Stomach (tissue), 19 donors: ENCODE measurements at places on chromosomes 11 and 22. TPM values are rescaled to one million over a fixed set of nuclear protein-coding genes. Genes with fewer than 3 reads are reported as not detected.

DNA sequence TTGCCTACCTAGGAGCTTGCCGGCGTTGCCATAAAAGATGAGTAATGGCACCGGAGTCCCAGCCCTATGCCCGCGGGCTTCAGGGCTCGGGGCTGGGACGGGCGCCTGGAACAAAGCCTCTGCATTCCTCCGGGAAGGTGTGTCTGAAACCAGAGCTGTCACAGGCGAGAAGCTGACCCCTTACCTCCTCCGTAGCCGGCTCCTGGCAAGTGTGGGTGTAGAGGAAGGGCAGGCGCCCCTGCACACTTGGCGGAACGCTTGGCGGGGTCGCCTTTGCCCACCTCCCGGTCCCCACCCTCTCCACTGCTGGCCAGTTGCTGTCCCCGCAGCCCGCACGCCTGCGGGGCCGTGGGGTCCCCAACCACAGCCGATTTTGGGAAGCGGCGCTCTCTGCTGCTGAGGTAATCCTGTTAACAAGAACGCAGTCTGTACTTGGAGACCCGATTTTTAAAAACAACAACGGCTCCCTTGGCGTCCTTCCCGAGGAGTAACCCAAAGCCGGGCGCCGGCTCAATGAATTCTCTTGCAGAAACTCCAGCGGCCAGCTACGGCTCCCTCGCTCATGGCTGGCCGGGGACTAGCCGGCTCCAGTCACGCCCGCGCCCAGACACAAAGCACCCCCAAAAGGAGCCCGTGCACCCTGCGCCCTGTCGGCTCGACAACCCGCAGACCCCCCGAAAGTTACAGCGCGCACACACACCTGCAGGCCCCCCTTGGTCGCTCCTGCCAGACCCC, 89.2 kb downstream of the PLEKHA7 start:
- H3K36me3 ChIP-seq, result no peaks in the 10 kb centered on the region
- peaks cover 14% of the 10 kb centered on the region for H3K27me3 ChIP-seq
- peak overlapping the region; percentile 47 for H3K4me3 ChIP-seq

GRCh38 chr11:112610996-112611750, 350.0 kb upstream of the NCAM1 start:
- H3K4me1 ChIP-seq, result peaks cover 22% of the 10 kb centered on the region
- H3K27ac ChIP-seq, result no peak overlapping the region
- no peak for DNase-seq
- H3K36me3 ChIP-seq, result no peaks in the 10 kb centered on the region
- H3K4me3 ChIP-seq, result no peak overlapping the region

- H3K36me3 ChIP-seq, result no peaks in the 10 kb centered on the region
- H3K27ac ChIP-seq, result no peak overlapping the region
- no peaks in the 10 kb centered on the region for H3K27me3 ChIP-seq
- no peak overlapping the region for H3K4me3 ChIP-seq
- H3K4me1 ChIP-seq, result peaks cover 44% of the 10 kb centered on the region
- peak; percentile 20 for DNase-seq
These were observed 4.4 kb downstream of the TSG101 start for GRCh38 chr11:18522388-18522787.

DNA sequence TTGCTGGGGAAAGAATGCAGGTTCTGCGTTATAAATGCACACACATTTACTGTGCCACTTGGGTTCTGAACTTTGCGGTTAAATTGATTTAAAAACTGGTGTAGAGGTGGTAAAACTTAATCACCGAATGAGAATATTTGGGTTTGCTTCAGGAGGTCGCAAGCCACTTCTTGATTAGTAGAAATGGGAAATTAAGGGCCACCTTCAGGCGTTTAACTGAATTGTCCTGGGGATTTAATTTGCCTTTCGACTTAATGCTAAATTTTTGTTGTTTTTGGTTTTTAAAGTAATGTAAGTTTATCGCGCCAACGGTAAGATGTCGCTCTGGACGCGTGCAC, 459 bp upstream of the NCR3LG1 start:
- H3K4me1 ChIP-seq, result peaks cover 26% of the 10 kb centered on the region
- no peak for DNase-seq
- peak overlapping the region; percentile 72 for H3K4me3 ChIP-seq
- H3K27ac ChIP-seq, result peak overlapping the region; percentile 48

DNA sequence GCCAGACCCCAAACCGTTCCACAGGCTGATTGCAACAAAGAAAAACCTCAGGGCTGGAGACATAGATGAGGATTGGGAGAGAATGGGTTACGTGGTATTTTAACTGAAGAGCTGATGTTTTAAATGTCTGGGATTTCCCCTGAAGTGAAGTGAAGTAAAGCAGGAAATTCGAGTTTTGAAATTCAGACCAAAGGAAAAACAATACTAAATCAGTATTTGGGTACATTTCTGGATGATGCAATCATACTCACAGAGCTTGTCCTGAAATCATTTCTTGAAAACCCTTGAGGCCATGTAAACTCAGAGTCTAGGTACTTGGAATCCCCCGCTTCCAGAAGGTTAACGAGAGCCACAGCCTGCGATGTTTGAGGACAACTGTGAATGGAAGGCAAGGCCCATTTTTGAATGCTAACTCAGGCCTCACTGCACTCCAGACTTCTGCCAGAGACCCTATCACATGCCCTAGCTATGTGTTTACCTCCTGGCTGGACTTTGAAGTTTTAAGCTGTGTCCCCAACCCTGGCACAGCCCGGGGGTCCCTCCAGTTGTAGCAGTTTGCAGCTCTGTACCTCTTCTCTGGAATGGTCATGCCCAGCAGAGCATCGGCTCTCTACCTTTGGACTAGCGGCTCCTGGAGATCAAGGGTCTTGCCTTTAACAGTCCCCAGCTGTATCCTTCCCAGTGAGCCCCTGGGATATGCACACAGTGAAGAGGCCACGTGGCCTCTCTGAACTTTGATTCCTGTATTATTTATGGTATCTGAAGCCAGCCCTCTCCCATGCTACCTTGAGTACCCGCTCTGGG, 5.4 kb upstream of the FTH1 start:
- peaks cover 97% of the 10 kb centered on the region for H3K4me1 ChIP-seq
- peak overlapping the region; percentile 100 for H3K27ac ChIP-seq
- no peaks in the 10 kb centered on the region for H3K27me3 ChIP-seq
- H3K36me3 ChIP-seq, result no peaks in the 10 kb centered on the region

GRCh38 chr11:114348200-114349191, 51.8 kb downstream of the C11orf71 start:
- H3K4me1 ChIP-seq, result no peaks in the 10 kb centered on the region
- no peak overlapping the region for H3K27ac ChIP-seq
- H3K4me3 ChIP-seq, result no peak overlapping the region
- DNase-seq, result peak; percentile 47

- peaks cover 15% of the 10 kb centered on the region for H3K4me1 ChIP-seq
- no peak for DNase-seq
- no peaks in the 10 kb centered on the region for H3K27me3 ChIP-seq
- H3K36me3 ChIP-seq, result no peaks in the 10 kb centered on the region
- no peak overlapping the region for H3K27ac ChIP-seq
These were observed 80.6 kb downstream of the ABTB2 start for GRCh38 chr11:34277171-34277570.

- no peaks in the 10 kb centered on the region for H3K27me3 ChIP-seq
- no peak overlapping the region for H3K4me3 ChIP-seq
- no peak for DNase-seq
- peaks cover 15% of the 10 kb centered on the region for H3K4me1 ChIP-seq
These were observed 1.7 kb upstream of the LDHA start for GRCh38 chr11:18392434-18393321.

- H3K27me3 ChIP-seq, result no peaks in the 10 kb centered on the region
- H3K36me3 ChIP-seq, result no peaks in the 10 kb centered on the region
- no peak overlapping the region for H3K4me3 ChIP-seq
- peaks cover 21% of the 10 kb centered on the region for H3K4me1 ChIP-seq
These were observed 67.3 kb upstream of the EED start for GRCh38 chr11:86177302-86177701.

- no peaks in the 10 kb centered on the region for H3K27me3 ChIP-seq
- peaks cover 43% of the 10 kb centered on the region for H3K4me1 ChIP-seq
- peak overlapping the region; percentile 99 for H3K4me3 ChIP-seq
- DNase-seq, result no peak
These were observed 695 bp downstream of the RCE1 start for GRCh38 chr11:66843776-66844495.

DNA sequence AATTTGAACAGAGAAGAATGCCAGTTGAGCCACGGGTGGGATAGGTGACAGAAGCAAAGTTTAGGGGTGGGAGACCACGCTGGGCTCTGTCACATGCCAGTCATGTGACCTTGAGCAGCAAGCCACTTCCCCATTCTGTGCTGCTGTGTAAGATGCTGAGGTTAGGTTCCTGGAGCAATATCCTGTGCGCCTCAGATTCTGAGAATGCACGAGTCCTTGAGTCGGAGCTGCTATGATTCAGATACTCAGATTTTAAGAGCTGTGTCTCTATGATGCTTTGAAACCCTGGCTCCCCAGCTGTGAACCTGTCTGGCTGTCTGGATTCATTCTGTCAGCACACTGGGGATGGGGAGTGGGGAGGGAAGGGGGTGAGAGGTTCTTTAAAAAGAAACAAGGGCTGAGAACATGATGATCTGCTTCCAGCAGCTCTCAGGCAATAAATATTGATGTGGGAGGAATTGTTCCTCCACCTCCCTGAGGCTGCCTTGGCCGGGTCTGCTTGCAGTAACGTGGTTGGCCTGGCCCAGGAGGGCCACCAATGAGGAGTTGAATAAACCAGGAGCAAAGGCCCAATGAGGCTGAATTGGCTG, 24.0 kb downstream of the SLCO2B1 start:
- H3K4me3 ChIP-seq, result no peak overlapping the region
- H3K27ac ChIP-seq, result no peak overlapping the region
- no peaks in the 10 kb centered on the region for H3K27me3 ChIP-seq

DNA sequence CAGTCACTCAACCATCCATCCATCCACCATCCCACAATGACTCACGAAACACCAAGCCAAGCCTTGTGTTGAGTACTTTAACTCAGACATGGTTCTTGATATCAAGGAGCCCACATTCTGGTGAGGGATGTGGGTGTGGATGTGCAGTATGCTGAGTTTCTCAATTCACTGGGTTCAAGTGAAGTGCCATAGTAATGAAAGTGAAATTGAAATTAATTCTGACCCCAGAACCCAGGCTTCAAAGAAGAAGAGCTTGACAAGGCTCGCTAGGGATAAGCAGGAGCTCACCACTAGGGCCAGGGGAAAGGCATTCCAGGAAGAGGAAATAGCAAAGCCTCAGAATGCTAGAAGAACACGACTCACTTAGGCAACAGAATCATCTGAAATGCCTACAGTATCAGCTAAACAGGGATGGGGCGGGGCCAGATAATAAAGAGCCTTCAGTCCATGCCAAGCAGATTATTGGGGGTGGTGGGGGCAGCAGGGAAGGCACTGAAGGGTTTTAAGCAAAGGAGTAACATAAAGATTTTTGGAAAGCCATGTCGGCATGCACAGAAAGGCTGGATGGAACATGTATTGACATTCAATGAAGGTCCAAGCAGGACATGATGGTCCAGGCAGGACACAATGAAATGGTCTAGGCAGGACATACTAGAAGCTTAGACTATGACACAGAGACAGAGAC, 37.2 kb downstream of the RTL6 start:
- DNase-seq, result no peak
- no peaks in the 10 kb centered on the region for H3K27me3 ChIP-seq
- H3K4me1 ChIP-seq, result no peaks in the 10 kb centered on the region
- H3K4me3 ChIP-seq, result no peak overlapping the region

- H3K4me1 ChIP-seq, result no peaks in the 10 kb centered on the region
- H3K36me3 ChIP-seq, result no peaks in the 10 kb centered on the region
- H3K4me3 ChIP-seq, result no peak overlapping the region
- no peak overlapping the region for H3K27ac ChIP-seq
- no peak for DNase-seq
These were observed 19.2 kb downstream of the GLYAT start for GRCh38 chr11:58712531-58712930.

GRCh38 chr11:76787911-76788596, 4.9 kb downstream of the TSKU start:
- no peak for DNase-seq
- peaks cover 78% of the 10 kb centered on the region for H3K4me1 ChIP-seq
- H3K27me3 ChIP-seq, result no peaks in the 10 kb centered on the region

DNA sequence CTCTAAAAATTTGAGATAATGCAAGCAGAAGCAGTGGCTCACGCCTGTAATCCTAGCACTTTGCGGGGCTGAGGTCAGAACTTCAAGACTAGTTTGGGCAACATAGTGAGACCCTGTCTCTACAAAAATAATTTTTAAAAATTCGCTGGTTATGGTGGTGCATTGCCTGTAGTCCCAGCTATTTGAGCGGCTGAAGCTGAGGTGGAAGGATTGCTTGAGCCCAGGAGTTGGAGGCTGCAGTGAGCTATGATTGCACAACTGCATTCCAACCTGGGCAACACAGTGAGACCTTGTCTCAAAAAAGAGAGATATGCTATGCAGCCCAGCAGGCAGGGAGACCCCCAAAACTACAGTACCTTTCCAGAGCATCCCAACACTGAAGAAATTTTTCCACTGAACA, 2.3 kb downstream of the CTSC start:
- peaks cover 29% of the 10 kb centered on the region for H3K36me3 ChIP-seq
- H3K27ac ChIP-seq, result peak overlapping the region; percentile 41
- no peak for DNase-seq
- no peaks in the 10 kb centered on the region for H3K27me3 ChIP-seq
- peak overlapping the region; percentile 73 for H3K4me3 ChIP-seq

DNA sequence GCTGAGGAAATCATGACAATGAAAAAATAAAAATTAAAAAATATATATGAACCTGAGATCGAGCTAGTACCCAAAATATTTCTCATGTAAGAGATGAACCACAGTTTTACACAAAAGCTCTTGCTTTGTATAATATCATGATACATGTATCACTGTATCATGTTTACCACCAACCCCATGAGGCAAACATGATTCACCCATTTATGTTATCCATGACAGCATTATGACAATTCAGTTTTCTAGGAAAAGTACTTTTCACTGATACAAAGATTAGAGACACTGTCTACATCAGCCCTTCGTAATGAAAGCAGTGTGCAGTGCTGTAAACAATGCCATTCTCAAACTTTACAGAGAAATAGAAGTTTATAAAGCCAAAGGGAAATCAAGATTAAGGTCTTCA, 852.5 kb upstream of the LRRC4C start:
- H3K27ac ChIP-seq, result no peak overlapping the region
- no peaks in the 10 kb centered on the region for H3K4me1 ChIP-seq
- DNase-seq, result no peak

DNA sequence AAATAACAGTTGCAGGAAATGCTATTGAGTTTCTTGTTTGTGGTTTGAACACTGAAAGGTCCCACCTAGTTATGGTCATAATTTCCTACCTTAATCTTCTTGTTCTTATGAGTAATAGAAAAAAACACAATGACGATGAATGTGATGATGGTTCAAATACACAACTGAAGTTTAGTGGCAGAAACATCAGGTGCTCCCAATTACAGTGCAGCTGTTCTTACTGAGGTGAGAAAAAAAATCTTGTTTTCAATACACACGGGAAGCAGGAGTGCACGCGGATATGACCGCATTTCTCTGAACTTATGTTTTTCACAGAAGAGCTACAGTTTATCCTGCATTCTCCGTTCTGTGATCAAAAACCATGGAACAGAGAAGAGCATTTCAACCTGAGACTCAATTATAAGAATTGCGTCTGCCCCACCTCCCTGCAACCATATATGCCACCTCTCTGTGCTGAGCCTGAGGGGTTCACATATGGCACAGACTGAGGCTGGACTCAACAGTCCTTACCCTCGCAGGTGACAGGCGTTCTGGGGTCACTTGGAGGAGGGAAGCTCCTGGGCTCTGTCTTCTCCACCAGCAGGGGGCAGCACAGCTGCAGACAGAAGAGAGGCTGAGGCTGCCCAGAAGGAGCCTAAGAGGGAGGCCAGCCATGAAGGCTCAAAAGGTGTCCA, 99.7 kb upstream of the IGLL5 start:
- H3K36me3 ChIP-seq, result no peaks in the 10 kb centered on the region
- peak; percentile 74 for DNase-seq
- no peak overlapping the region for H3K4me3 ChIP-seq

BDNF gene
- total RNA-seq, result 1.7 TPM

KRTAP5-8 gene
- total RNA-seq, result not detected

F2 gene
- not detected for total RNA-seq

ZBTB16 gene
- total RNA-seq, result 318 TPM

MAP6 gene
- total RNA-seq, result 3.7 TPM

OR56A3 gene
- not detected for total RNA-seq
